ENCODE measurements at places on chromosomes 7 and 10.

DNA sequence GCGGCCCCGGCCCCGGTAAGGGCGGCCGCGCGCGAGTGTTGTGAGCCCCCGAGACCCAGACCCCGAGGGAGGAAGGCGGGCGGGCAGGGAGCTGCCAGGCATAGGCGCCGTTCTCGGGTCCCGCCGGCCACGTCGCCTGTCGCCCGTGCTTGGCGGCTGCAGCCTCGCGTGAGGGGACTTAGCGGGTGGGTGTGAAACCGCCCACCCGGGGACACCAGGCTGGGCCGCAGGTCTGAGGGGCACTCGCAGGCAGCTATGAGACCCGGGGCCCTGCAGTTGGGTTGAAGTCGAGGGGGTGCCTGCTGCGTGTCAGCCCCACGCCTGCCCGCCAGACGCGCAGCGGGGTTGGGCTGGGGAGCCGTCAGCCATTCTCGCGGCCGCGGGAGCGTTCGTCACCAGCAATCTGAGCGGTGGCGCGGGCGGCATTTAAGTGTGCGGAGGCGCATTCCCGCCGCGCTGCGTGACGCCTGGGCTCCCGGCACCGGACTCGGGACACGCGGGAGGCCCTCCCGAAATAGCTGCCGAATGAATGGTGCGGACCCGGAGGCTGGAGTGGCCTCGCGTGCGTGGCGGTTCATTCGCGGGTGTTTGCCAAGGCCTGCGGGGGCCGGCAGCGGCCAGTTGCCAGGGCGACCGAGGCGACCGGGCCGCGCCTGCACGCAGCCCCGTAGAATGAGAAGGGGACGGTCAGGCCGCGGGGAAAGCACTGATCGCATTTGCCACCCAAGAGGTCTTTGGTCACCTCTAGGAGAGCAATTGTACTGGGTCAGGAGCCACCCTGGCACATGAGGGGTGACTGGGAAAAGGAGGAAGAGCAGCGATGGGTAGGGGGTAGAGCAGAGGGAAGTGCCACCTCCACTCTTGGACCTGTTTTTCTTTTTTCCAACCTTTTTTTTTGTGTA lies 750 bp downstream of the ZNF398 start:
- DNase-seq, result no peak

DNA sequence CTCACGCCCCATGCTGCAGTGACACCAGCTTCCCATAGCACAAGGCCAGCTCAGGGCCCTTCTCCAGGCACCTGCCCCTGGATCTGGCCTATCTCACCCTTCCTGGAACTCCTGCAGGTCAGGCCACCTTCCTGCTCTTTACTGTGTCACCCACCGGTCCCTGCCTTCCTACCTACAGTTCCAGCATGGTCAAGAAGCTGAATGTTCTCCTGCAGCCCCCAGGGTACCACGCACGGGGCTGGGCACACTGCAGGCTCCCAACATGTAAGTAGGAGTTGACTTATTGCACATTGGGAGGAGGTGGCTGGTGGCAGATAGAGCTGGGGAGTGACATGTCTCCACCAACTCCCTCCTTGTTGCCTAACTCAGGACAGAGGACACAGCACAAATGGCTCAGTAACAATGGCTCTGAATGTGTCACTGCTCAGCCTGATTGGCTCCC lies 14.5 kb downstream of the ITPRIP start:
- no peak for DNase-seq

DNA sequence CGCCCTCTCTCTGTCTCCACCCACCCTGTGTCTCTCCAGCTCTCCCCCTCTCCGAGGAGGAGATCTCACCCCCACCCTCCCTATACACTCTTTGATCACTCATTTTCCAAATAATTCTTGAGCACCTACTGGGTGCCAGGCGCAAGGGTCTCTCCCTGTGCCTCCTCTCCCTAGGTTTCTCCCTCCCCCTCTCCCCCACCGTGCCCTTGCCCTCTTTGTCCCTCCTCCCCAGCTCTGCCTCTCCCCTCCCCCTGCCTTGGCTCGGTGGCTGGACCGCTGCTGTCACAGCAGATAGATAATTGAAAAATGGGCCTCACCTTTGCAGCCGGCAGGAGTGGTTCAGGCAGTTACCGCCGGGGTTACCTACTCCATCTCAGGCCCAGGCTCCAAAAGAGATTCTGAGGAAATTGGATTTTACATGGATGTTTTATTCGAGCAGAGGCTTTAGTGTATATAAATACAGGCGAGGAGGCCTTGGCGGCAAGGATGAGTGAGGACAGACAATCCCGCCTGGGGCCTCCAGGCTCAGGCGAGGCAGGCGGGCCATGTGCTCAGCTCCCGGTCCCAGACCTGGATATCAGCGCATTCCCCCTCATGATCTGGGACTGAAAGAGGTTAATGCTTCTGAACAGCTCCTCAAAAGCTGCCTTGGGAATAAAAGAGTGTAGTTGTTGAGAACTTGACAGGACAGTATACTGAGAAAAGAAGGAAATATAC lies 60.8 kb upstream of the BTRC start:
- DNase-seq, result no peak

- no peak for DNase-seq
Measured at GRCh38 chr10:4278186-4278585, 493.2 kb upstream of the KLF6 start.

DNA sequence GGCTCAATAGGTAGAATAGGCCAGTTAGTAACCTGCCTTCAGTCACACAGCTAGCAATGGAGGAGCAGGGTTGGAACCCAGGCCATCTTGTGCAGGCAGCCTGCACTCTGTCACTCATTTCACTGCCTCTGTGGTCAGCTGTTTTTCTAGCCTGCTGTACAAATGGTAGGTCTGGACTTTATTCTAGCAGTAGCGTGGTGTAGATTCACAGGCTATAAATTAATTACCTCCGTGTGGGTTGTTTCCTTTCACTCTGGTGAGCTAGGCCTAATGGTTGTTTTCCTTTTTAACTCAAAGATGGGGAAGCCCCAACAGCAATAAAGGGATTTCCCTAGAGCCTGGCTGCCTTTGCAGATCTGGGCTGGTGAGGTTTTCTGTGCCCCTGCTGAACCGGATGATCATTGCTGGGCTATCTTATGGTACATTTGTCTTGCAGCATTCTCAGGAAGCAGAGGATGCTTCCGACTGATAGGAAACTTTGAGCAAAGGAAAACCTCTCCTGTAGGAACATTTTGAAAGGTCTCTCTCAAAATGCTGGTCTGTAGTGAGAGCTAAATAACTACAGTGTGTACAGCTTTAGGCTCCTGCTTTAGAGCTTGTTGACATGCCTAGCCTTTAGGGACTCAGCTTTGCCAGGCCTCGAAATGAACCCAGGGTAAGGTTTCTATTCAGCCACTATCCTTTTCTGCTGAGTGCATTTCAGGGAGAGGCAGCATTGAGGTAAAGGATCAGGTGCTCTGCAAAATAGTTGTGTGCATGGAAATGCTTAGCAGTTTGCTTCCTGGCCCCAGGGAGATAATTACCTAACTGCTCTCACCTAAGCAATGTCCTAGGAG lies 157.4 kb downstream of the ST7 start:
- DNase-seq, result no peak

DNA sequence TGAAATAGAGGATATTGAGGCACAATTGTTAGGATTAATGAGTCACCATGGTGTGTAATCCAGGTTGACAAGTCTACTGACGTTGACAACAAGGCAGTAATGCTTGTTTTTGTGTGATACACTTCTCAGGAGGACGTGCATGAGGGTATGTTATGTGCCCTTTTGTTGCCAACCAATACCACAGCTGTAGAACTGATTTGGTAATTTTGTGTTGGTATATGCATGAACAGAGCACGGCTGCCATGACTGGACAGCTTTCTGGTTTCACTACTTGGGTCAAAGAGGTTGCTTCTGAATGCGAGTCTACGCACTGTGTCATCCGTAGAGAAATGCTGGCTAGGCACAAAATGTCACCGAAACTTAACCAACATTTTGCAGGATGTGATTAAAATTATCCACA lies 32.9 kb downstream of the PHTF2 start:
- DNase-seq, result no peak

GRCh38 chr7:115387137-115387536 lies 465.2 kb downstream of the MDFIC start:
- DNase-seq, result no peak

DNA sequence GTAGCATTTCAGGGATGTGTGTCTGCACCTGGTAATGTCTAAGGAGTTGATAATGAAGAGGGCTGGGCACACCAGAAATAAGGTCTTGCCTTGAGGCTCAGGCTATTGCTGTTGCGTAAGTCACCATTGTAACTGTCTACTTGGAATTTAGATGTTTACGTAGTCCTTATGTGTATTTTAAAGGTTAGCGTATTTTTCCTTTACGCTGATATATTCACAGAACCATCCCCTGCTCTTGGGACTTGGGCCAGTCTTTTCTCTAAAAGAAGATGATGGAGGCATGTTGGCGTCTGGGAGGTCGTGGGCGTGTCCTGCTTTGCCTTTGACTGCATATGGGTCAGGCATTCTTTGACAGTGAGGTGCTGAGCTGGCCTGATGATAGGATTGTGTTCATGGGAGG lies 14.7 kb downstream of the WDR37 start:
- no peak for DNase-seq

- DNase-seq, result no peak
Measured at GRCh38 chr7:151245360-151246101, 3.0 kb downstream of the SMARCD3 start.

GRCh38 chr7:131502810-131503508 lies 53.5 kb downstream of the PODXL start:
- no peak for DNase-seq

- DNase-seq, result no peak
Measured at GRCh38 chr7:23696916-23697441, 13.0 kb upstream of the STK31 start.

GRCh38 chr7:41315764-41316163 lies 387.1 kb downstream of the INHBA start:
- DNase-seq, result no peak

GRCh38 chr10:20406281-20407104 lies 490.6 kb downstream of the NEBL start:
- no peak for DNase-seq

DNA sequence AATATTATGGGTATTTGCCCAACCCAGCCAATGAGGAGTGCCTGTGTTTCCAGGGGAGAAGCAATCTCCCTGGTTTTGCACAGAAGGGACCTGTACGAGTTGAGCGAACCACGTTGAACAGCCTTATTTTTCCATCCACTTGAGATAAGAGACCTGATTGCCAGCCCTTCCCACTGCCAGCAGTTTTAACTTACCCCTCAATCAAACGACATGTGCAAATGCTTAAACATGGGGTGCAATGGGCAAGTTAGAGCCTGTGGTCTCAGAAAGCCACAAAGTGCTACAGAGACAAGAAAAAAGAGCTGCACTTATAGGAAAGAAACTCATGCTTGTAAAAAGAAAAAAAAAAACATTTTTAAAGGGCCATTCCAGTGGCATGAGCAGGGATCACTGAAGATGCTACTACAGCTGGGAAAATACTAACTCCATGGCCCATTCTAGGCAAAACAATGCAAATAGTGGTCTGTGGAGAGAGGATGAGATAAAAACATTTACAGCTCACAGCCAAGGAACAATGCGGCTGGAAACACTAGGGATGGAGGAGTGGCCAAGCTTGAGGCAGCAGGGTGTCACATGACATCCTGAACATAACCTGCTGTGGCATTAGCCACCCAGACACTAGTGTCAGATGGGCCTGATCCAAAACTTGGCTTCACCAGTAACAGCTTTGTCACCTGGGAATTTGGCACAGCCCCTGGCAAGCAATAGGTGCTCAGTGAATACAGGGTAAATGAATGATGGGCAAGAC lies 162.8 kb downstream of the ELMO1 start:
- no peak for DNase-seq

DNA sequence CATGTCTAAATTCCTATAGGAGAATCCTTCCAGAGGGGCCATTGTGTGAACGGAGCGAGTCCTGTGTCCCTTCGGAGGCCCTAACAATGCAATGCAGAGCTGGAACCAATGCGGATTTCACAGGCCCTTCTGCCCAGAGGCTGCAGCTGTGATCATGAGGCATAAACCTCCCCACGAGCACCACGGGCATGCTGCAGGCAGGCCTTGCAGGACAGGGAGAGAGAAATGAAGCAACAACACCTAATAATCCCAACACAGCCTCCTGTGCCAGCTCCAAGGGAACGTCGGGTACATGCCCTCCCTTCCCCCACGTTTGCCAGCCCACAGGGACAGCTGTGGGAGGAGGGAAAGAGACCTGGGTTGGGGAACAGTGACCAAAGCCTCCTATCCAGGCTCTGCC lies 74.4 kb downstream of the TNS3 start:
- no peak for DNase-seq

DNA sequence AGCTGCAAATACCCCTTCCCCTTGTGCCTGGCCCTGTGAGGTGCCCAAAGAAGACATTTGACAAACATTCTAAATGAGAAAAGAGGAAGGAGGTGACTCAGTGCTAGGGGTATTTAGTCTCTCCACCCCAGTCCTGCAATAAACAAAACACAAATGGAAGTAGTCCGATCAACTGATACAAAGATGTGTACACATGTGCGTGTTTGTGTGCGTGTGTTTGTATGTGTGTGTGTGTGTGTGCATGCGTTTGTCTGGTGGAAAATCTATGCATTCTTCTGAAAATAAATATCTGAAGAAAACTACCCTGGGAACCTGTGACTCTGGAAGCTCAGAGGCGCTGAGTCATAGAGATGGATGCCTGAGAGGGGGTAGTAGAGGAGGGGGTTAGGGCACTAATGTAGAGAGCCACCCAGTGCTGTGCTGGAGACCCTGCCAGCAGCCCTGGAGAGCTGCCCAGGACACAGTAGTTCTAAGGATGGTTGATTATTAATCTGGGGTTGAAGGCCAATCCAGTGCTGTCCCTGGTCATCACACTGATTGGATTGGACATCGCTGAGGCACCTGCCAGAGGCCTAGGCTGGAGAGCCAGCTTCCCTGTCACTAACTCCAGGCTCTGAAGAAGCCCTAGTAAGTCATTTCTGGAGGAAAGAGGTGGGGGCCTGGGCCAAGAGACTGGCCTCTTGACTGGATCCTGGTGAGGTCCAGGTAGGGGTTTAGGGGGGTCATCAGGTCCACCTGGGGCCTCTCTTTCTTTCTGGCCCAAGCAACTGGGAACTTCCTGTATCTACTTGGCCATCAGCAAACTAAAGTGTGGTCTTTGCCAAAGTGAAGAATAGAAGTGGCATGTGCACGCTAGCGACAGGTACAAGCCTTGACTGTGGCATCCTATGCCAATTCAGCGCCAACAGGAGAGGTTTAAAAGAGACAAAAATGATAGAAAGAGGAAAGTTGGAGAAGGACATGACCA lies 18.5 kb downstream of the SFTPA1 start:
- DNase-seq, result no peak
